Stimulated activated CD4-positive, alpha-beta T cell treated with anti-CD3 and anti-CD28 coated beads, Interleukin-1b, Interleukin-23, amount 100 ng/mL, for 48 hours (primary cell): ENCODE measurements at places on chromosomes 16 and 17.

DNA sequence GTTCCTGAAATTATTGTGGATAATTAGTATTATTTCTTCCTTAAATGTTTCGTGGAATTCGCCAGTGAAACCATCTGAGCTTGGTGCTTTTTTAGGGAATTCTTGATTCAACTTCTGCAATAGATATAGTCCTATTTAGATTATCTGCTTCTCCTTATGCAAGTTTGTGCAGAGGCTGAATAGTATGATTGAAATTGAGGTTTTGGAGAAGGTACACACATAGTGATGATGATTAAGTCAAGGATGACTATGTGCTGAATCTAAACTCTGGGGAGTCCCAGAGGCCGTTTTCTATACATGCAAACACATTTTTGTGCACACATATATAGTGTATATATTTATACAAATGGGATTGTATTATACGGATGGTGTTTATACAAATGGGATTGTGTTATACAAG, 5.2 kb upstream of the MYH4 start:
- no peak for DNase-seq

- peak; percentile 48 for DNase-seq
Measured at GRCh38 chr17:18261146-18261515, 669 bp downstream of the MIEF2 start.

- DNase-seq, result peak; percentile 55
Measured at GRCh38 chr17:44314869-44315661, 6.7 kb downstream of the RUNDC3A start.

DNA sequence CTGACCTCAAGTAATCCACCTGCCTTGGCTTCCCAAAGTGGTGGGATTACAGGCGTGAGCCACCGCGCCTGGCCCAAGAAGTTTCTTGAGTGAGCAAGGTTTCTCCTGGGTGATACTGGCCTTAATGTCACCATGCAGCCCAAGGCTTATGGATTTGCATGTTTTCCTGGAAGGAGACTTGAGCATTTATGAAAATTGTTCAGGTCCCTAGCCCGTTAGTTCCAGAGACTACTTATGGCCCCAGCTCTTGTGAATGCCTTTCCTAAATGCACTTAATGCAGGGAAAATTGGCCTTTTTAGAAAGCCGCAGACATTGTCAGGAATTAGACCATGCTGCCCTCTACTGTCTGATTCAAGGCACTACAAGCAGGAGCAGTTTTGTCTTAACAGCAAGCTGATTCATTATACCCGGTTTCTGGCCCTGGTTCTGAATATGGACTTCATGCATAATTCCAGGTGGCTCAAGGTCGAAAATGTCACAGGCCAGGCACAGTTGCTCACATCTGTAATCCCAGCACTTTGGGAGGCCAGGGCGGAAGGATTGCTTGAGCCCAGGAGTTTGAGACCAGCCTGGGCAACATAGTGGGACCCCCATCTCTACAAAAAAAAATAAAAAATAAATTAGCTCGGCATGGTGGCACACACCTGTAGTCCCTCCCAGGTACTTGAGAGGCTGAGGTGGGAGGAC, 91.3 kb downstream of the SNX29 start:
- peak; percentile 51 for DNase-seq

DNA sequence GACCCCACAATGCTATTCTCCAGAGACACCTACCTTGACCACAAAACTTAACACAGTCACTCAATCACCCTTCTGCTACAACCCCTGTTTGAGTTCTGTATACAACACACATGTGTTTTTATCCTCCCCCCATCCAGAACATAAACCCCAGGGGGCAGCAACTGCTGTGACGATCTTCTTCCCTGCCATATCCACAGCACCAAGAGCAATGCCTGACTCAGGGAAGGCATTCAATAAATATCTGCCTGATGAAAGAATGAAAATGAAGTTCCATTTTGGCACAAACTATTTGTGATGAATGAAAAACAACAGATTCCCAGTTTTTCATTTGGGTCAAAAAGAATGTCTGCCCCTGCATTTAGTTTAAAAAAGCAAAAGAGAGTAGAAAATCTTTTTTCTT, 27.0 kb downstream of the ASIC2 start:
- DNase-seq, result no peak

- DNase-seq, result no peak
Measured at GRCh38 chr16:6625606-6626005, 707.0 kb upstream of the RBFOX1 start.

DNA sequence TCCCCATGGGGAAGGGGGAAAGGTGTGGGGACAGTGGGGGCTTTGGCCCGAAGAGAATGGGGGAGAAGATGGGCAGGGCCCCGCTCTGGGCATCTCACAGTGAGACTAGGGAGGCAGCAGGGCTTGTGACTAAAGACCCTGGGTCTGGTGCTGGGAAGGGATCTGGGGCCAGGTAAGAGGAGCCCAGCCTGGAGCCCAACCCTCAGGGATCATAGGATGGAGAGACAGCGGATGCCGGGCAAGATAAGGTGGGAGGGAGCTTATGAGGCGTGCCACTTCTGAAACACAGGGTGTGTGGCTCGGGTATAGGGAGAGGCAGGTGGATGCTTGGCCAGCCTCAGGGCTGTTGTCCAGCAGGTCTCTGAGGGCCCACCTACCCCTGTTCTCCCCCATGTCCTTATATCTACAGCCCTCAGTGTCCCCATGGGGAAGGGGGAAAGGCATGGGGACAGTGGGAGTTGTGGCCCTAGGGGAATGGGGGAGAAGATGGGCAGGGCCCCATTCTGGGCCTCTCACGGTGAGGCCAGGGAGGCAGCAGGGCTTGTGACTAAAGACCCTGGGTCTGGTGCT, 15.4 kb downstream of the USP6 start:
- no peak for DNase-seq

- no peak for DNase-seq
Measured at GRCh38 chr16:79519448-79519847, 81.1 kb downstream of the MAF start.

GRCh38 chr16:65409510-65409909, 287.6 kb upstream of the CDH11 start:
- no peak for DNase-seq

- DNase-seq, result no peak
Measured at GRCh38 chr16:30669903-30670824, 11.9 kb downstream of the FBRS start.

GRCh38 chr17:31248986-31249834, 47.8 kb downstream of the OMG start:
- DNase-seq, result no peak

GRCh38 chr17:56636265-56636664, 42.8 kb downstream of the NOG start:
- DNase-seq, result no peak

DNA sequence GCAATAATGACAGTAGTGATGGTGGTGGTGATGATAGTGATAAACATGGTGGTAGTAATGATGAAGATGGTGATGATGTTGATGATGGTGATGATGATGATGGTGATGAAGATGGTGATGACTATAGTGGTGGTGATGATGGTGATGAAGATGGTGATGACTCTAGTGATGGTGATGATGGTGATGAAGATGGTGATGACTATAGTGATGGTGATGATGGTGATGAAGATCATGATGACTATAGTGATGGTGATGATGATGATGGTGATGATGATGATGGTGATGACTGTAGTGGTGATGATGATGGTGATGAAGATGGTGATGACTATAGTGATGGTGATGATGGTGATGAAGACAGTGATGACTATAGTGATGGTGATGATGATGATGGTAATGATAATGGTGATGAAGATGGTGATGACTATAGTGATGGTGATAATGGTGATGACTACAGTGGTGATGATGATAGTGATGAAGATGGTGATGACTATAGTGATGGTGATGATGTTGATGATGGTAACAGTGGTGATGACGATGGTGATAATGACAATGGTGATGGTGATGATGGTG, 35.6 kb downstream of the DYNLRB2 start:
- DNase-seq, result no peak

- DNase-seq, result no peak
Measured at GRCh38 chr17:54902017-54902416, 1.4 kb downstream of the TOM1L1 start.

DNA sequence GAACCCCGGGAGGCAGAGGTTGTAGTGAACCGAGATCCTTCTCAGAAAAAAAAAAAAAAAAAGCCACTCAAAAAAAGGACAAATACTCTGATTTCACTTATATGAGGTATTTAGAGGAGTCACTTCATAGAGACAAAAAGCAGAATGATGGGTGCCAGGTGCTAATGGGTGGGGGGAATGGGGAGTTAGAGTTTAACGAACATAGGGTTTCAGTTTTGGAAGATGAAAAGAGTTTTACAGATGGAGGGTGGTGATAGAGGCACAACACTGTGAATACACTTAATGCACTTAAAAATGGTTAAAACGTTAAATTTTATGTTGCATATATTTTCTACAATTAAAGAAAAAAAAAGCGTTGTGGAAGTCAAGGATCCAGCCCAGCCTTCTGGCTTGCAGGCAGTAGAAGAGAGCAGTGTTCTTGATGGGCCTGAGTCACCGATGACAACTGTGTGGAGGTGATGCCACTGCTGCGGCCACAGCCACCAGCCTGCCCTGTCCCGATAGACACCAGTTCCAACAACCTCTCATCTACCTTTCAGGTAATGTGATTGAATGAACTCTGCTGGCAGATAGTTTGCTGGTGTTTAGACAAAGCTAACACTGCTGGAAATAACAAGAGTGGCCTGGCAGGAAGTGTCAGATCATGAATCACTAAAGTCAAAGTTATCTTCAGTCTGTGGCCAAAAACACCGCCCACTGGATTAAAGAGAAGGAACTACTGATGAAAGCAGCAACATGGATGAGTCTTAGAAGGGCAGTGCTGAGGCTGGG, 49.9 kb upstream of the COX10 start:
- peak; percentile 7 for DNase-seq

DNA sequence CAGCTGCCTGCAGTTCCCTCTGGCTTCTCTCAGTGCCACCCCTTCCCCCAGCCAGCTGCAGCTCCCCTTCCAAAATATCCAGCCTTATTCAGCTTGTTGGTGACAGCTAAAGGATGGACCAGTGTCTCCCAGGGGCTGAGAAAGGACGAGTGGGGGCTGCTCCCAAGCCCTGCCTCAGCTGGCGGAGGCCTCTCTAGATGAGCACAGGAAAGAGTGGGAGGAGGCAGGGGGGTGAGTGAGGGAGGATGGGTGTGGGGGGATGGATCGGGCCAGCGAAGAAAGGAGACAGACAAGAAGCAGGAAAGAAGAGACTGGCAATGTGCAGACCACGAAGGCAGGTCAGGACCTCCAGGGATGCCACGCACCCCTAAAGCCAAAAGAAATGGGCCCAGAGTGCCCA, 17.5 kb downstream of the PIPOX start:
- DNase-seq, result no peak

- no peak for DNase-seq
Measured at GRCh38 chr16:70779361-70779760, 21.6 kb downstream of the VAC14 start.

DNA sequence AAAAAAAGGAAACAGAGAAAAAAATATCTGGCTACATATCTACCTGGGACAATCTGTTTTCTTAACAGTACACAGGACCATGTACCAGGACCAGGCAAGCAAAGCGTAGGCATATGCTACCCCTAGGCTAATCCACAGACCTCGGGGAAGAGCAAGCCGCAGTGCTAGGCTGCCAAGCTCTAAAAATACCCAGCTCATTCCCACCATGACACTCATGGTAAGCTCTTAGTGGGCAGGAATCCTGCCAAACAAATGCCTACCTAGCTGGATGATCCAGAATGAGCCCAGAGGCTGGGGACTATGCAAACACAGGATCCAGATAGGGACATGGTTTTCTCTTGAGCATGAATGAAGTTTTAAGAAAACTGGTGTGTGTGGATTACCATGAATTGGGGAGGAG, 95.6 kb downstream of the GRIN2A start:
- no peak for DNase-seq

DNA sequence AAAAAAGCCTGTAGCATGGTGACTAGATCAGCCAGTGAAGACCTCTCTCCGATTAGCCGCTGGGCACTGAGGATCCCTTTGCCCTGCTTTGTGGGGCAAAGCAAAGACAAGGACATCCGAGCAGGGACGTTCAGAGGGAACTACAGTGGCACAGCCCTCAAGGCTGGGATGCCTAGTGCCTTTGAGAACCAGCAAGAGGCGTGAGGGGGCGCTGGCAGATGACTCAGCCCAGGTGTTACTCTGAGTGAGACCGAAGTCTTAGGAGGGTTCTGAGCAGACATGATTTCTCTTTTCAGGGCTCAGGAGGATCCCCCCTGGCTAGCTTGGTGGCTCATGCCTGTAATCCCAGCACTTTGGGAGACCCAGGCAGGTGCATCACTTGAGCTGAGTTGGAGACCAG, 178.6 kb downstream of the CPPED1 start:
- no peak for DNase-seq

DNA sequence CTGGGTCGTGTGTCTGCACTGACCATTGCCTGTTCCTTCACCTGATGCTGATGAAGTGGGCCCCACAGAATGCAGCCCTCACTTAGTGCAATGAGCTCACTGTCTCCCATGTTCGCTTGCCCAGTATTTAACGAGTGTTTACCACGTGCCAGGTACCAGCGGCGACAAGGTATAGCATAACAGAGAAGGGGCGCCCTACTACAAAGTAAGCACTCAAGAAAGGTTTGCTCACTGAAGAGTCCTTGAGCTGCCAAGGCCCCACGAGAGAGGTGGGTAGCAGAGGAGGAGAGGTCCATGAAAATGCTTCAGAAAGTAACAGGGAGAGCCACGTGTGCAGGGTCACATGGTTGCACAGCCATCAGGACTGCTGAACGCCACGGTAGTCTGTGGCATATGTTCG, 230.0 kb downstream of the NTN1 start:
- no peak for DNase-seq
